ENCODE measurements at places on chromosomes 7 and 10.

DNA sequence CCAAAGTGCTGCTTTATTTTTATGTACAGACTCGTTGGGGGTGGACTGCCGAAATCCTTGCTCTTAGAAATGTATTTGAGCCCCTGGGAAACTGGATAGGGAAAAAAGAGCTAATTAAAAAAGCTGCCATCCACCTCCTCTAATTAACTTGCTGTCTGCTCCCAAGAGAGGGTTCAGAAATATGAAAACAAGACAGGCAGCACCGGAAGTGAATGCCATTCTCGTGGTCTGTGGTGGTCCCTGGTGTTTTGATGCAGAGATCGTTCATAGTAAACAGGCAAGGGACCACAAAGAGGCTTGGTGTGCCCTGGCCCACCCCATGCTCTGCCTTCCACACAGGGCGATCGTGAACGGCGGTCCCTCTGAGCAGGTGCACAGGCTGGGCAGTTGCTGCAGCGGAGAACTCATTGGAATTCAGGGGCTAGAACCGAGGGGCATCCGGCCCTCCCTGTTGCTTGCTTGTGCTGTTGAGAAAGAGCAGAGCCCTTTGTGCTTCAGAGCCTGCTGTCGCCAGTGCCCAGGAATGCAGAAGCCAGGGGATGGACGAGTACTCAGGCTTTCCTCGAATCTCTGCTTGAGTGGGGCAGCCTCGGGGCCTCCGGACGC is 79.1 kb upstream of the BTBD16 start:
- DNase-seq, result no peak

DNA sequence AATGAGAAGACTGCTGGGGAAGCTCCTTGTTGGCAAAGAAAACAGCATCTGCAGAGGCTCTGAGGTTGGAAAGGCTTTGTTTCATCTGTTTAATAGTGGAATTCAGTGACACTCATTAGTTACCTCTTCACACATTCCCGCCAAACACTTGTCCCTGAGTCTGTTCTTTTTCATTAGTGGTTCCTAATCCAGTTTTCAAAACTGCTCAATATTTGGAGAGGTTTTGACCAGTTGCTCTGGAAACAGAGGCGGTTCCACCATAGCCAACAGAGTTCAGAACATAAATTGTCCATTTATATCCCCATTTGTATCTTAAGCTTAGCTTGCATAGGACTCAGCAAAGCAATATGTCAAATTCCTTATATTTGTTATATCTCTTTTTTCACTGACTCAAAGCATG is 754.6 kb downstream of the AUTS2 start:
- no peak for DNase-seq

DNA sequence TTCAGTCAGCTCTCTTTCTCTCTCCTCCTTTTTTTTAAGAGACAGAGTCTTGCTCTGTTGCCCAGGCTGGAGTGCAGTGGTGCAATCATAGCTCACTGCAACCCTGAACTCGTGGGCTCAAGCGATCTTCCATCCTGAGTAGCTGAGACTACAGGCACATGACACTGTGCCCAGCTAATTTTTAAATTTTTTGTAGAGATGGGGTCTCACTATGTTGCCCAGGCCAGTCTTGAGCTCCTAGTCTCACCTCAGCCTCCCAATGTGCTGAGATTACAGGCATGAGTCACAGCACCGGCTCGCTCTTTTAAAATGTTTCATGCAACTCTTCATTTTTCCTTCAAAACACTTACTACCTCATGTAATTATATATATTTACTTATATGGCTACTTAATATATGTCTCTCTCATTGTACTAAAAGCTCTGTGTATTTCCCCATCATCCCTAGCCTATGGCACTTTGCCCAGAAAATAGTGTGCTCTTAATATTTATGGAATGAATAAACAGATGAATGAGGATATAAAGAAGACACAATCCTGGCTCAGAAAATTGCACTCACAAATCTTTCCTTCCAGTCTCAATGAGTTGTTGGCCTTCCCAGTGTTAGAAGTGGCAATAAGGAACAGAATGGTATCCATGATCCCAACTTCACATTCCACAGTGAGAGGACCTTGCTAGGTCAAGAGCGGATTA is 33.9 kb downstream of the EBLN1 start:
- DNase-seq, result no peak

- DNase-seq, result peak; percentile 67
These were observed 19.4 kb downstream of the KCNK18 start for GRCh38 chr10:117216611-117217195.

DNA sequence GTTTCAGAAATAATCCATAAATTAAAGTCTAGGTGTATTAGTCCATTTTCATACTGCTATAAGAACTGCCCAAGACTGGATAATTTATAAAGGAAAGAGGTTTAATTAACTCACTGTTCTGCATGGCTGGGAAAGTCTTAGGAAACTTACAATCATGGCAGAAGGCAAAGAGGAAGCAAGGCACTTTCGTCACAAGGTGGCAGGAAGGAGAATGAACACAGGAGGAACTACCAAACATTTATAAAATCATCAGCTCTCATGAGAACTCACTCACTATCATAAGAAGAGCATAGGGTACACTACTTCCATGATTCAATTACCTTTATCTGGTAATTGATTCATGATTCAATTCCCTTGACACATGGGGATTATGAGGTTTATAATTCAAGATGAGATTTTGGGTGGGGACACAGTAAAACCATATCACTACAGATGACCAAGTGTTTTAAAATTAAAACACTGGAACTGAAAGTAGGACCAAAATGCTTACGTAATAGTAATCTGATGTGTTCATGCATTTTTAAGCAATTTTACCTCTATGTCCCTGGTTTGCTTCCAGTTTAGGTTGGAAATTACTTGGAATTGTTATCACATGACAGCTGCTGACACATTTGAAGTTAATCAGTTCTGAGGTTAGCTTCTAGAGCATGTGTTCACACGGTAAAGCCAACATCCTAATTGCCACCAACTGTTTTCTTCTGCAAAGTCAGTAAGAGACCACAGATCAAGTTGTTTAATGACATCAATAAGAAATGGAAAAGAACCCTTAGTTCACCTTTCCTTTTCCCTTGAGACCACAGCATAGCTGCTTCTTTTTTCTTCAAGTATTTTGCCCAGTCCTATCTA is 48.4 kb upstream of the SEMA3C start:
- DNase-seq, result no peak

GRCh38 chr7:100166970-100167911 is 1.2 kb downstream of the GAL3ST4 start:
- DNase-seq, result no peak

- no peak for DNase-seq
These were observed 445 bp upstream of the PVRIG start for GRCh38 chr7:100219271-100219737.

DNA sequence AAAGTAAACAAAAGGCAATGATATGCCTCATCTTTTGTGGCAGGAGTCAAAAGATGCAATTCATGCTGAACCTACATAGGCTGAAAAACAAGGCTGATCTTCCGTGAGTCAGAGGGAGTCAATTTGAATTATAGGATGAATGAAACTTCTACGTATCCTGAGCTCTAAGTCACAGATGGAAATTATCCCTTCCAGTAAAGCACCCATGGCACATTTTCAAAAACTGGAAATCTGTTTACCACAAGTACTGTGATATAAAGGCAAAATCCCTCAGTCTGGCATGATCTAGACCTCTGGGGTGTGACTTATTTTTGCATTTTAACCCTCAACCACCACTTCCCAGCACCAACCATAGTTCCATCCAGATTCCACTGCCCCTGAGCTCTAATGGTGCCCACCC is 69.6 kb downstream of the NRG3 start:
- no peak for DNase-seq

DNA sequence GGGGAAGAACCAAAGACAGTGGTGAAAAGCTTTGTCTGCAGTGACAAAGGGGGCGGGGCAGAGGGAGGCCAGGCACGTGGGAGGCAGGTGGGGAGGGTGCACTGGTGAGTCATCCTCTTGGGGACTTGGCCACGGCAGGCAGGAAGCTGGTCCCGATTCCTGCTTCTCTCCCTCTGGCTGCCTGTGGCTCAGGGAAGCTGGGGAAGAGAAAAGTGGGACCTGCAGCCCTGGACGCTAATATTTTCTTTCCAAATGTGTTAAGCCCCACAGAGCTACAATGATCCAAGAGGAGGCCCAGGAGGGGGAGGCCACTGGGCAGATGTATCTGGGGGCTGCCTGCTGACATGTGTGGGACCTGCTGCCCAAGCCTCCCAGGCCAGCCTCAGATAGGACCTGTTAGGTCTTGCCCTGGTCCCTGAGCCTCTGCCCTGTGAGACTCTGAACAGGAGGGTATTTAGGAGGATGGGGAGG is 231.8 kb downstream of the KCNMA1 start:
- no peak for DNase-seq

DNA sequence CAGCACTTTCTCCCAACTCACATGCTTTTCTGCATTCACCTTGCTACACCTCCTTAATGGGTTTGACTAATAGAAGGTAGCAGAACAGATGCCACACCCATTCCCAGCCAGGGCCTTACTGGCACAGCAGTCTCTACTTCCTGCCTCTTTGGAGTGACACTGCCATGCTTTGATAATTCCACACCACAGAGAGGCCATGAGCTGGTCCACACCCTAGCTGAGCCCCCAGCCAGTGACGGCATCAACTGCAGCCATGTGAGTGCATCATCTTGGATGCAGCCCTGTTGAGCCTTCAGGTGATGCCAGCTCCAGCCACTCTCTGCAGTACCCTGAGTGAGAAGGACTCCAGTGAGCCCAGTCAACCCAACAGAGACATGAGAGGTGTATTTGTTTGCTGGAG is 27.5 kb upstream of the EZH2 start:
- DNase-seq, result no peak

- no peak for DNase-seq
These were observed 54.9 kb upstream of the ELN start for GRCh38 chr7:73973091-73973490.

- no peak for DNase-seq
These were observed 62.4 kb upstream of the MKRN1 start for GRCh38 chr7:140541513-140542227.

DNA sequence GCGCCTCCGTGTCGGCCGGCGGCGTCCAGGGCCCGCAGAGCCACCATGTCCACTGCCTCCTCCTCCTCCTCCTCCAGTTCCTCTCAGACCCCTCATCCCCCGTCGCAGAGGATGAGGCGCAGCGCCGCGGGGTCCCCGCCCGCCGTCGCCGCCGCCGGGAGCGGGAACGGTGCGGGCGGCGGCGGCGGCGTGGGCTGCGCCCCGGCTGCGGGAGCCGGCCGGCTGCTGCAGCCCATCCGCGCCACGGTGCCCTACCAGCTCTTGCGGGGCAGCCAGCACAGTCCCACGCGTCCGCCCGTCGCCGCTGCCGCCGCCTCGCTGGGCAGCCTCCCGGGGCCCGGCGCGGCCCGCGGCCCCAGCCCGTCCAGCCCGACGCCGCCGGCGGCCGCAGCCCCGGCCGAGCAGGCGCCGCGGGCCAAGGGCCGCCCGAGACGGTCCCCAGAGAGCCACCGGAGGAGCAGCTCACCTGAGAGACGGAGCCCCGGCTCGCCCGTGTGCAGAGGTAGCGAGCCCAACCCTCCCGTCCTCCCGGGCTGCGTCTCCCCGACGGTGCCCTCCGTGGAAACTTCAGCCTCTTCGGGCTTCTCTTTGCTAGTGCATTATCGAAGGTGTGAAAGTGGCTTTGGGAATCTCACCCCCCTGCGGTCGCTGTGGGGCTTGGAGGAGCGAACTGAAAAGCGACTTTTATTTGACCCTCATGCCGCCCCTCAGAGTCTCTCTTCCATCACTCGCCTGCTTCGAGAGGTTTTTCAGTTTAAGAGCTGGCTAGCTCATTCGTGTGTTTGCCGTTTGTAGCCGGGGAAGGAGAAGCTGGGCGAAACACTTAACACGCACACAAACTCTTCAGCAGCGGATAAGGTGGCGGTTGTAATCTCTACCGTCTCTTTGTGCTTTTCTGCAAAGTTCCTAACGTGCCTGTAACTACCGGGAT is 975 bp downstream of the GLCCI1 start:
- DNase-seq, result peak; percentile 51

- DNase-seq, result no peak
These were observed 1013.8 kb upstream of the MBL2 start for GRCh38 chr10:53786236-53786900.

DNA sequence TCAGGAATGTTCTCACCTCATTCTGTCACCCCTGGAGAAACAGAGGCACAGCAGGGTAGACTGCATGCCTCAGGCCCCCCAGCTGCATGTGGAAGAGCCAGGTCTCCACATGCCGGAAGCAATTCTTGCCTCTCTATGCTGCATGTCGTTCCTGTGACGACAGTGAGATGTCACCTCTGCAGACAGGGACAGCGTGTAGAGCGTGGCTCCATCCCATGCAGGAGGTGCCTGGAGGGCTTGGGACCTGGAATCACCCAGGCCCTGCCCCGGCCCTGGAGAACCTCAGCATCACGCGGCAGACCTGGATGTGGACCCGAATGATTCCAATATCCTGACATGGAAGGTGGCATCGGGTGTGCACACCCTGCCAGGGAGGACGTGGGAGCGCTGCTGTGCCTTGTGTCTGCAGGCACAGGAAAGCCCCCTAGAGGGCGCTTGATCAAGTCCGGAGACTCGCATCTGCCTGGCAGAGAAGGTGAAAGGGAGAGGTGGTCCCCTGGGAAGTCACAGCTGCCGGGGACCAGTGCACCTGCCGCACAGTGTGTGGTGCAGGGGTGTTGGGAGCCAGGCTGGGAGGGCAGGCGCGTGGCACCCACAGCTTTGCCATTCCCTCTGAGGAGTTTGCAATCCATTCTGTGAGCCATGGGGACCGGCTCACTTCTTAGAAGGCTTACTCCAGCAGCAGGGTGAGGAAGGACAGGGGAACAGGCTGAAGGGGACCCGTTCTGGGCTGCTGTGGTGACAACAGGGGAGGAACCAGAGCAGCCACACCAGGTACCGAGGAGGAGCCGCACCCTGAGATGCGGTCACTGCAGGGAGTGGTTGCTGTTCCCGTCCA is 45.3 kb upstream of the EN2 start:
- peak; percentile 15 for DNase-seq

DNA sequence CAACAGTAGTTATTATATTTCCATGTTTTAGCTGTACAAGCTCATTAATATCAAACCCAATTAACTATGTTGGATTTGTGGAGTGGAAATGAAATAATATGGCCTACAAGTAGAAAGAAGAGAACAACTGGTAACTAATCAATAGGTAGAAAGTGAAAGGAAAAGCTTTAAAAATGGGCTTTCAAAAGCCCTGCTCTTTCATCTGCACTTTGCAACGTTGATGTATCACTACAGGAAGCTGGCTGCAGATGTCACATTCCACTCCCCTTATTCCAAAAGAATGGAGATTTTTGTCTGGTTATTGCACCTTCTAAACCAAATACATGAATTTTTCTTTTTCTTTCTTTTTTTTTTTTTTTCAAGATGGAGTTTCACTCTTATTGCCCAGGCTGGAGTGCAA is 11.7 kb upstream of the MKI67 start:
- no peak for DNase-seq

DNA sequence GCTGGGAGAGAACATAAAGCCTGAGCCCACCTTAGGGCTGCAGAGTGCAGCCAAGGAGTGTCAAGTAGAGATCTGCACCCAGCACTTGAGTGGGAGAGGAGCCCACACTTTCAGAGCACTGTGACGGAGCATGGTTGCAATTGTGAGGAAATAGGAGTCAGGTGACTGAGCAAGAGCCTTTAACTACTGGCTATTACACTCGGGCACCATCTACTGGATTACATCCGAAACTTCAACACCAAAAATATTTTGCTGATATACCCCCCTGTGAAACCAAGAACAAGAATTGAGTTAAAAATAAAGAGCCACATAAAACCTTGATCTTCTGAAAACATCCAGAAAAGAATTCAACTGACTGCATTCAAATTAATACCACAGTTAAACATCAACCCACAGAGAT is 657.9 kb downstream of the NXPH1 start:
- no peak for DNase-seq

GRCh38 chr7:103988468-103989199 is 824 bp downstream of the RELN start:
- DNase-seq, result no peak
